Cardiac fibroblast (primary cell): ENCODE measurements at places on chromosomes 1 and 21.

GRCh38 chr1:844472-845026, 79.2 kb upstream of the SAMD11 start:
- DNase-seq, result no peak

- DNase-seq, result no peak
Observed at GRCh38 chr1:108691128-108691941, 775 bp upstream of the PRPF38B start.

DNA sequence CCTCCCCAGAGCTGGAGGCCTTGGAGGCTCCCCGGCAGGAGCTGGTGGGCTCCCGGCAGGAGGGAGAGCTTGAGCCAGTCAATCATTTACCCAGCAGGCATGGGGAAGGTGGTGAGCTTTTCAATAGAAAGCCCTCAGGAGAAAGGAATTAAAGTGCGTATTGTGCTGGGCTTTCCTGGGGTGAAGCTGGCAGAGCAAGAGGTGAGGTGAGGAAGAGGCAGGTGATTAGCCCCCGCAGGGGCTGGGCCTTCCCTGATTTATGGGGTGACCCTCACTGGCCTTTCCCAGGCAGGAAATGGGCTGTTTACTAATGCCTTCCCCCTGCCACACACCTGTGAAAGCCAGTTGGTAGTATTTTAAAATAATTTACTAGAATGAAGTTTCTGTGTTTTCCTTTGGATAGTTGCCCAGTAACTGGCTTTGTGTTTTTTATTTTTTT, 25.8 kb downstream of the CLDN14 start:
- DNase-seq, result no peak

DNA sequence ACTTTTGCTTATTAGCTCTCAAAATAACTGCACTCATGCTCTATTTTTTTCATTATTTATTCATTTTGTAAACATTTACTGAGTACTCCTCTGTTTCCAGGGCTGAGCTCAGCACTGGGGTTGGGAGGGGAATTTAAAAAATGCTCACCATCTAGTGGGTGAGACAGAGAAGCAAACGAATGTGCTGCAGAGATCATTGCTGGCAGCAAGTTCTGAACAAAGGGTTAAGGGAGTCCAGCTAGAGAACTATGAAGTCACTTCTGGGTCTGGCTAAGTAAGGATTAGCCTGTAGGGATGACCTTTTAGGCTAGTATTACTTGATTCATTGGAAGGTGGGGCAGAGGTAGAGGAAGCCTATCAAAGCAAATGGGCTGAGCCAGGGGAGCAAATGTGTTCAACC, 99.1 kb upstream of the ZNF644 start:
- no peak for DNase-seq

DNA sequence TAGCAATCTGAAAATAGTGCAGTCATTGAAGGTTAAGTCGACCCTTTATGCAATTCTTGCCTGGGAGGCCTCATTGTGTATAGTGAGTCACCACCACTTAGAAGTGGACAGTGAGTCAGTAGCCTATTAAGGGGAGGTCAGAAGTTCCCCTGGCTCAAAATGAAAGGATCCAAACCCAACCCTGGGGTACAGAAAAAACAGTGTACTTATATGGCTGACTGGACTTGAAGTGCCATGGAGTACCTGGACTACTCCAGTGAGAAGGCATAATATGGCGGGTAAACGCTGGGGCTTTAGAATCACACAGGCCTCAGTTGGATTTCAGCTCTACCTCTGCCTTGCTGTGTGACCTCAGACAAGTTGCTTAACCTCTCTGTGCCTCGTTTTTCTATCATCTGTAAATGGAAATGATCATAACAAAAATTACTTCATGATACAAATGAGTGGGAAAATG, 2.2 kb upstream of the BCL9 start:
- peak; percentile 94 for DNase-seq

GRCh38 chr1:229854620-229855019, 212.4 kb upstream of the GALNT2 start:
- DNase-seq, result no peak

DNA sequence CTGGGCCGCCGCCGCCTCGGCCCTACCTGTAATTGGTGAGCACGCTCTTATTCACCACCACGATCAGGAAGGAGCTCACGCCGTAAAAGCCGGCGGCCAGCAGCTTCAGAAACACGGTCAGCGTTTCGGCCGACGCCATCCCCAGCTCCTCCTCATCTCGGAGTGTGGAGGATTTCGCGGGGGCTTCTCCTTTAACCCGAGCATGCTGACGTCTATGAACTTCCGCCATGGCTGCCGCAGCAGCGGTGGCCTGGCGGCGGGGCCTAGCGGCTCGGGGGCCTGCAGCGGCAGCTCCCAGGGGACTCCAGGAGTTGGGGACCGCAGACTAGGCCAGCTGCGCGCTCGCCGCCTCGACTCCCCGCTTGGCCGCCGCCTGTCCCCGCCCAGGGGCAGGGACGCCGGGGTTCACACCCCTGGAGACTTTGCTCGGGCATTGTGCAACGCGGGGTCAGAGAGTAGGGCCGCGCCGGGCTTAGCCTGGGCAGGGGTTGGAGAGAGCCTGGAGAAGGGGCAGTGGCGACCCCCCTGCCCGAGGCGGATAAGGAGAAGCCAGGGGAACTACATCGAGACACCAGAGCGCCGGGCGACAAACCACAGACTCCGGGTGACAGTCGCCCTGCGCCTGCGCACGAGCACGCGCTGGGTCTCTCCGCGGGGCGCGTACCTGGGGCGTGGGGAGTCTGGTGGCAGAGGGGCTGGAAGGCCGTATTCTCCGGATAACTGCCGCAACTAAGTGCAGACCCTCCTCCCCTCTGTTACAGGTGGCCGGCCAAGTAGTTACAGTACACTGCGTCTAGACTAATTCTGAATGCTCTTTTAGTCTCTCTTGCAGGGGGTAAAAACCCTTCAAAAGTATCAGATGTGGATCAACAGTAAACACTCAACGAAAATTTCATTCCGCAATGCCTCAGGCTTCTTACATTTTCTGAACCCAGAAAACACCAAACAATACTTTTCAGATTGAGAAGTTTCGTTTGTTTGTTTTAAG, at the start of gene SLC35D1:
Gene SLC35D1, minus strand, starts transcription at position 364 of the 988 bp plus-strand sequence. Its CDS starts 135 bp downstream, at position 229.
- DNase-seq, result peak; percentile 70

- DNase-seq, result peak; percentile 41
Observed at GRCh38 chr1:152479792-152480595, 30.6 kb upstream of the LCE5A start.

- no peak for DNase-seq
Observed at GRCh38 chr1:211827051-211827450, 3.5 kb downstream of the LPGAT1 start.

DNA sequence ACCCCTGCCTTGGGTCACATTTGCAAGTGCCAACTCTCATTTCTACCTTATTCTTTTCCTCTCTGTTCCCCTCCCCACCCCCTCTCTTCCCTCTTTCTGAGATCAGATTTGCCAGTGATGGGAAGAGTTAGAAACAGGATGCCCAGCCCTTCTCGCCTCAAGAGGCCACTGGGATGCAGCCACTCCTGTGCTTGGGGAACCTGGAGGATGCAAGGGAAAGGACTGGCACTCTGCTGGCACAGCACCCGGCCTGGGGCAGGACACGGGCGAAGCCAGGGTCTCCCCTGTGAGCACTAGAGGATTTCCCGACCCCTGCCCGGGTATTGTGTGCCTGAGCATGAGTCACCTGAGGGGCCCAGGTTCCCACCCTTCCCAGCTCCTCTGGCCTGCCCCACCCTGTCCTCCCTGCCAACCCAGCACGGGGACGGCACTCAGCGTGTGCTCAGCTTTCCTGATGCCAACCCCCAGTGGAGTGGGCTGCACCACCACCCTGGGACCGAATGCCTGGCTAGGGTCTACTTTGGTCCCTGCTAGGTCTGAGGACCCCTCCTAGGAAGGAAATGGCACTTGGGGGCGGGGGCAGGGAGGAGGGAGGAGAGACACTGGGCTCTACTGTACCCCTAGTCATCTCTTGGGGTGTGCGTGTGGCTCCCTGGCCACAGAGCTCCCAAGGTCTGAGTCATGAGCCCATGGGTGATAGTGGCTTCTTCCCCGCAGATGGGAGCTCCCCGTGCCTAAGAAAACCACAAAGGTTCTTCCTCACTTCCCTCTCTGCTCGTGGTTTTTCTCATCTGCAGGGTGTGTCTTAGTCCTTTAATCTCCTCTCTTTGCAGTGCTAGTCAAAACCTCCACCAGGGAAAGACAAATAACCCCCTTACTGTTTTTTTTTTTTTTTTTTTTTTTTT, 12.4 kb downstream of the LMNA start:
- DNase-seq, result peak; percentile 80

- DNase-seq, result no peak
Observed at GRCh38 chr1:222161676-222162075, 386.2 kb downstream of the HHIPL2 start.

DNA sequence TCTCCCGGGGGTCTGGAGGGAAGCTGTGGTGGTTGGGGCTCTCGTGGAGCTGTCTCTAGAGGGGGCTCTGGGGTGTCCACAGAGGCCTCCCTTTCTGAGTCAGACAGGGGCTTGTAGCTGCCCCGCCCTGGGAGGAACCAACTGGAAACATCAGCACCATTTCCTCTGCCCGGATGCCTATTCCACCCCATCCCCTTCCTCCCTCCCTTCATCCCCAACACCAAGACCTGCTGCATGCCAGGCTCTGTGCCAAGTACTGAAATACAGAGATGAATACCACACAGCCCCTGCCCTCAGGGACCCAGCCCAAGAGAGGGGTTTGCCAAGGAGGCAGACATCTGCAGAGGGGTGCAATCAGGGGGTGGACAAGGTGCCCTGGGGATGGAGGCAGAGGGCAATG, 125.6 kb upstream of the ADAR start:
- DNase-seq, result no peak

DNA sequence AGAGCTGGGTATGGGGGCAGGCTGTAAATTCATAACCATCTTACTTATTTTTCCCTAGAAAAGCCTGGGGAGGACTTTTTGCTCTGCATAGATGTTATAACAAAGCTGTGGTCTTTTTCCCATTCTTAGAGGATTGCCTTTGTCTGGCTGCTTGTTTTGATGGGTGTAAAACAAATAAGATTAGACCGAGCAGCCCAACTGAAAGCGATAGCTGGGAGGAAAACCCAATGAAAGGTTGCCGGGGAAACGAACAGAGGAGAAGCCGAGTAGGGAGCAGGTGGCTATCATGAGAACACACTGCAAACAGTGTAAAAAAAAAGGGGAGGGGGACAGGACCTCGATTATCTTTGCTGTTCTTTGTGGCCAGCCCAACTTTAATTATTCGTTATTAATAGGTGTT, 1.9 kb downstream of the ELAVL4 start:
- DNase-seq, result no peak

- no peak for DNase-seq
Observed at GRCh38 chr1:38020396-38020795, 7.9 kb downstream of the UTP11 start.

DNA sequence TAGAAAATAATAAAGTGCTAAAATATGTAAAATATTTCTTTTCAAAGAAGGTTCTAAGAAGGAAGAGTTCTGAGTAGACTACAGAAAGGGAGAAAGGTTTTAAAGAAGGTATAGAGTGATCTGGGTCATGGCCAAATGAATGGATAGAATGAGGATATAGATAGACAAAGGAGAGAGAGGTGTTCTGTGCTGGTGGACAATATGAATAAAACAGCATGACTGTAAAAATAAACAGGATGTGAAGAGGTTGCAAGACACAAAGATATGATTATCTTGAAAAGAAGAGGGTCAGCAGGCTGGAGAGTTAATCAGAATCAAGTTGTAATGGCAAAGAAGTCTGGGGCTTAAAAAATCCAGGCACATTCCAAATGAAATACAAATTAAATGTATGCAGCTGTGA, 86.7 kb upstream of the GNG4 start:
- no peak for DNase-seq

DNA sequence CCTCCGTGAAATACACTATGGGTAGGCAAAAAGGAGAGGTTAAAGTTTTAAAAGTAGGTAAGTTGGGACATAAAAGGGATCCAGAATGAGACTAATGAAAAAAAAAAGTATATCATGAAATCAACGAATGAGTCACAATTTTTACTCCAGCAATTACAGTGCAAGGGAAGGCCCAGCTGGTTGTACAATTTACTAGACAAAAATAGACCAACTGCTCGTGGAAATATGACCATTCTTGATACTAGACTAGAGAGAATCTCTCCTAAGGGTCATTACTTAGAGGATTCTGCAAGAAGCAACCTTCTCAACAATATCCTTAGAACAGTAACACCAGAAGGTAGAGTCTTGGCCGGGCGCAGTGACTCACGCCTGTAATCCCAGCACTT, 55.1 kb upstream of the EFHD2 start:
- peak; percentile 18 for DNase-seq

DNA sequence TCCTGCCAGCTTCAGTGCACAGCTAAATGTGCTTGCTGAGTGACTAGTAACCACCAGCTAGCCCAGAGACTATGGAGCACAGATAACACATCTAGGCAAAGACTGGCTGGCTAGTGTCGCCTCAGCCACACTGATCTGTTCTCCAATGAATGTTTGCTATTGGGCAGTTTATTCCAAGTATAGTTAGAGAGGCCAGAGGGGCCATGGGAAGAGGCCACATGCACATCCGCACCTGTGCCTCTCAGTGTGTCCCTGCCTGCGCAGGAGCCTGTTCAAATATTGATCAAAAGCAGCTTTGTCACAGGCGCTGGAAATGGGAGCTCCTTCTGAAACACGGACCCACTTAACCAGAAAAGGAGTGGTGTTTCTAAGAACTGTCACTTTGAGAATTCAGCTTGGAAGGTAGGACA, 51.3 kb upstream of the ATP1A1 start:
- DNase-seq, result no peak

DNA sequence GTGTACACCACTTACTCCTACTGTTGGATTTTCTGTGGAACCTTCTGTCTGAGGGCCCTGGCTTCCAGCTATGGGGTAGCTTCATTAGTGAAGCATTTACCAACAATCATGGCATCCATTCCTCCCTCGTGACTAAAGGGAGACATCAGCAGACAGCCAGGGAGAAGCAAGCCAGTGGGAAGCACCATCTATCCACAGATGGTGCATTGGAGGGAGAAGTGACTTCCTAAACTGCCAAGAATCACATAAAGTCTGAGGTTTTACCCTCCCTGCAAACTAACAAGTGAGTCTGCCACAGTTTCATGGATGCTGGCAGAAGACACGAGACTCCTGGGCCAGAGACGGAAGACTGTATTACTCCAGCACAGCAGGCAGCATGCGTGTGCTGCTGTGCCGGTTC, 31.4 kb downstream of the UMODL1 start:
- no peak for DNase-seq

GRCh38 chr1:172356620-172357019, 63.9 kb upstream of the C1orf105 start:
- peak; percentile 63 for DNase-seq

GRCh38 chr1:45722809-45723208, 27.6 kb downstream of the IPP start:
- peak; percentile 57 for DNase-seq

GRCh38 chr1:189312499-189312898, 1165.2 kb downstream of the BRINP3 start:
- no peak for DNase-seq

DNA sequence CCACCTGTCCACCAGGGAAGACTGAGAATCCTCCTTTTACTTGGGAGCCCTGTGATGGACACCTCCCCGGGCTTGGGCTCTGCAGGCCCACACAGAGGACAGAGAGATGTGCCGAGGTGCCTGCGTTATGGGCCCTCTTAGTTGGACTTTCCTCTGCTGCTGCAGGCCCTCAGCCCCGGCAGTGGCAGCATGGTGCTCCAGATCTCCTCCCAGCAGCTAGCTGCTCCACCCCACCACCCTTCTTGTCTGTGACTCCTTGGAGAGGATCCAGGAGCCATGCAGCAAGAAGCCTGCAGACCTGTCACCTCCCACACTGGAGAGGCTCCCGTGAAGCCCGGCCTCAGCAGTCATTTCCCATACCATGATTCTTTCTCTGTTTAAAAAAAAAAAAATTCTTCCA, 27.4 kb downstream of the PHGDH start:
- no peak for DNase-seq
